Adipocyte (in vitro differentiated cells): ENCODE measurements at places on chromosomes 2 and 18.

- DNase-seq, result no peak
These were observed 66.5 kb upstream of the THUMPD2 start for GRCh38 chr2:39845460-39846146.

DNA sequence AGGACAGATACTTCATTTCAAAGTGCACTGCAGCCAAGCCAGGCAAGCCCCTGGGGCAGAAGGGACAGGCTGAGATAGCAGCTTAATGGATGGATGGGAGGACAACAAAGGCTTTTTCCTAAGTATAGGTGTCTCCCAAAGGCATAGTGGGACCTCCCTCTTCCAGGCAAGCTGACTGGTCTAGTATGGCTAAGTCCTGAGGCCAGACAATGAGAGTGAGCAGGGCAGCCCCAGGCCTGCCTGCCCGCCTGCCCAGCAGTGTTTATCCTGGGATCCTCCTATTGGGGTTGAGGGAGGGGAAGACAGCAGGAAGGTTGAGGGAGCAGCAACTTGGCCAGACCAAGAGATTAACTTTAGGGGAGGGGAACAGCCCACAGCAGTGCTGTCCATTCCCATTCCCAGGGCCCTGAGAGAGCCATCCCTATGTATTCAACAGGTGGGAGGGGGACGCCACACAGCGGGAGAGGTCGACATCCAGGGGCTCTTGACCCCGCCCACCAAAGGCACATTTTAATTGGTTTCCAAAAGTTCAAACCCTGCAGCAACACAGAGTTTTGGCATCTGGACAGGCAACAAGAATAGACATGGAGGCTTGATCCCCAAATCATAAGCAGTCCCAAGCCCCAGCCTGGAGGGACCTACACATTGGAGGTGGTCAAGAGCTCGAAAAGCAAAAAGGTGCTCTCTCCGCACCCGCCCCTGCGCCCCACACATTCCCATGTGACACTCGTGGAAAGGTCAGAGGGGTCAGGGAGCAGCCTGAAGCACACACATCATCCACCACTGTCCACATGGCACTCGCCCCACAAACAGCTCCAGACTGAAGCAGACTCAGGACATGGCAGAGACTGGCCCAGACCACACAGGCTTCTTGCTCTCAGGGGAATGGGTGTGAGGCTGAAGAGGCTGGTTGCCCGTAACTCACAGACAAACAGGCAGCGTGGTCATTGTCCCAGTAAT, 2.9 kb upstream of the SFXN5 start:
- no peak for DNase-seq

- peak; percentile 36 for DNase-seq
These were observed 146.5 kb upstream of the ARL4C start for GRCh38 chr2:234643407-234643806.

- no peak for DNase-seq
These were observed 283.7 kb downstream of the SUCLG1 start for GRCh38 chr2:84175340-84175739.

DNA sequence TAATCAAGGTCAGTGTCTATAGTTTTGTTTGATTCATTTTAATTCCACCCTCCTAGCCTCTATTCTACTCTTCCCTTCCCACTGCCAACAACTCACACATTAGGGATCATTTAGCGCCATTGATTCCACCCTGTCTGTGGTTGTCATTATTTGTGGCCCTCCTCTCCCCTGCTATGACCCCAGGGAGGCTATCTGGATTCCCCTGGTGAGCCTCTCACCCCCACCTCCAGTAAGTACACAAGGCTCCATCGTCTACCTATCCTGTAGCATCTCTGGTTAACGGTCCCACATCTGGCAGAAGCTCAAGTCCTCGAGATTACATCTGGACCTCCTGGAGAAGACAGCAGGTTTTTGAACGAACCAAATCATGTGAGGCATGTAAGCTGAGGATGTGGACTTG, 27.4 kb downstream of the UPP2 start:
- DNase-seq, result no peak

DNA sequence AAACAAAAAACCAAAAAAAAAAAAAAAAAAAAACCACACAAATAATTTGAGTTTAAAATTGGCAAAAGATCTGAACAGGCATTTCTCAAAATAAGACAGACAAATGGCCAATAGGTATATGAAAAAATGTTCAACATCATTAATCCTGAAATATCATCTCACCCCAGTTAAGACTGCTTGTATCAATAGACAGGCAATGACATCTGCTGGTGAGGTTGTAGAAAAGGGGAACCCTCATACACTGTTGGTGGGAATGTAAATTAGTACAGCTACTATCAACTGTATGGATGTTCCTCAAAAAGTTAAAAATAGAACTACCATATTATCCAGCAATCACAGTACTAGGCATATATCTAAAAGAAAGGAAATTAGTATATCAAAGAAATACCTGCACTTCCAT, 523.1 kb downstream of the XIRP2 start:
- no peak for DNase-seq

DNA sequence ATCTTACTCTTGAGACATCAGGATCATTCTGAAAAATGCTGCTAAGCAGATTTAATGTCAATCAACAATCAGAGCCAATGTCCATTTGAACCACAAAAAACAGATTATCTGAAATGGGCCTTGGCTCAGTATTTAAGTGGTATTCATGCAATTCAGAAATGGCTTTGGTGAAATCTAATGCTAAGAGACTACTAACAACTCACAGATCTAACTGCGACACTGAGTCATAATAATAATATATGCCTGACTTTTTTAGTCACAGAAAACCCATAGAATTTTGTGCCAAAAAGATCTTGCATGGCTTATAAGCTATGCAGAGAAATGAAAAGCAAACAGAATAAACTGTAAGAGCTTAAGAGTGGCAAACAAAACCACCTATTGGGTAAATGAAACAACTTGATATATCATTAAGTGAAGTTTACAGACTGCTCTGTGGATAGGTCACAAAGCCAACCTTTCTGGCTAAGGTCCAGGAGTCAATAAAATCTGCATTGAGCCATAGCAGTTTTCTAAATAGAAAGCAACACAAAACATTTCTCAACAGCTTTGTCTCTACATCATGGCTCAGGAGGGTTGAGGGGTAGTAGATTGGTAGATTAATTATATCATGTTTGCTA, 234.3 kb downstream of the LRATD1 start:
- no peak for DNase-seq

DNA sequence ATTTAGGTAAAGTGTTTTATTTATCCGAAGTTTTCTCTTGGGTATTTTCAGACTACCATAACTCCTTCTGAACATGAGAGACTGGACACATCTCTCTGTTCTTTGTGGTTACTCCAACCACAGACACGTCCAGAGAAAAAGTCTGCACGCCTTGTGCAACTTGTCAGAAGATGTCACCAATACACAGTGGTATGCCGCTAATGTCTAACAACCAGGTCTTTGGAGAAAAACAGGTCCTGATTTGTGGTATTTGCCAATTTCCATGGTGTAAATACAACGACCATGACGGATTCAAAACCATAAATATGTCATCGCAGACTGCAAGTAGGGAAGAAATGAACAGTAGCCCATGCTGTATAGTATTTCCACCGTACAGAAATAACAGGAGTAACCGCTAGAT, 620.6 kb upstream of the ID2 start:
- no peak for DNase-seq

DNA sequence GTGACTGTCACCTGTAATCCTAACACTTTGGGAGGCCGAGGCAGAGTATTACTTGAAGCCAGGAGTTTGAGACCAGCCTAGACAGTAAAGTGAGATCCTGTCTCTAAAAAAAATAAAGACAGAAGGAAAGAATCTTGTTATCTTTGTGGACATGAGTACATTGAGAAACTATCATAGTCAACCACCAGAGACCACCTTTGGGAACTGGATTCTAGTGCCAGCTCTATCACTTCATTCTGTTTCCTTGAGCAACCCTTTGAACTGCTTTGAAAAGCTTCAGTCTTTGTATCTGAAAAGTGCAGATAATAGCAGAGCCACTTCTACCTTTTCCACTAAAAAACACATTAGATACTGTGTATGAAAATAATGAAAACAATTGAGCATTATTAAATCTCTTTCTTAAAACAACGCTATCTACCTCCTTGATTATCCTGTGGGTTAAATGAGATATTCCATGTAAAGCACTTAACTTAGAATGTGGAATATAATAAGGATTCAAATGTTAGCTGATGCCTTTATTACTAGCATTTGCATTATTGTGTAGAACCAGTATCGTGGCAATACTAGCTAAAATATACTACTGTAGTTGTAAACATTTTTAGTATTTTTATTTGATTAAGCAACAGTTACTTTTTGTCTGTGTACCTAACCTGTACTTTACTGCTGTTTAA, 8.8 kb downstream of the GORASP2 start:
- no peak for DNase-seq
